ENCODE measurements at places on chromosomes 5 and 9. TPM values are rescaled to one million over a fixed set of nuclear protein-coding genes. Genes with fewer than 3 reads are reported as not detected.

The ZNF366 gene
- 1.1 TPM for total RNA-seq

The DOK3 gene
- total RNA-seq = 3.3 TPM

The DNM1 gene
- total RNA-seq = 2.2 TPM

GRCh38 chr5:60535198-60535597 is 164.8 kb downstream of the DEPDC1B start:
- no peak for ATAC-seq

DNA sequence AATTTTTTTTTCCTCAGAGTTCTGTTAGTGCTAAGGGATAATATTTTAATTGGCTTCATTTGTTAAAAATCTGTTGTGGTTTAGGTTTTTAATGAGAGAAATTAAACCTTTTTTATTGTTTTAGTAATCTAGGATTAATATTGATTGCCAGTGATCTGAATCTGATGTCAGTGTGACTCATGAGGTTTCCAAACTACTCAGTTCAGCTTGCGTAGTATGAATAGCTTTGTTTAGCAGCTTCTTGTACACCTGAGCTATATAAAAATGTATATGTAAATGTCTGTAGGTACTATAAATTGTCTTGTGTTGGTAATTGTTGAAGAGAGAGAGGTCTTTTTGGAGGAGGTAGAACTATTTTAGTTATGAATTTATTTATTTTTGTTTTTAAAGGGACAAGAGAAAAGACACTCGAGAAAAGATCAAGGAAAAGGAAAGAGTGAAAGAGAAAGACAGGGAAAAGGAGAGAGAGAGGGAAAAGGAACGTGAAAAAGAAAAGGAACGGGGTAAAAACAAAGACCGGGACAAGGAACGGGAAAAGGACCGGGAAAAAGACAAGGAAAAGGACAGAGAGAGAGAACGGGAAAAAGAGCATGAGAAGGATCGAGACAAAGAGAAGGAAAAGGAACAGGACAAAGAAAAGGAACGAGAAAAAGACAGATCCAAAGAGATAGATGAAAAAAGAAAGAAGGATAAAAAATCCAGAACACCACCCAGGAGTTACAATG is 26.3 kb downstream of the SREK1 start:
- no peak for ATAC-seq
